ENCODE measurements at places on chromosomes 11 and 22.

GRCh38 chr11:60328460-60328859, 1.4 kb downstream of the MS4A6E start:
- DNase-seq, result no peak

DNA sequence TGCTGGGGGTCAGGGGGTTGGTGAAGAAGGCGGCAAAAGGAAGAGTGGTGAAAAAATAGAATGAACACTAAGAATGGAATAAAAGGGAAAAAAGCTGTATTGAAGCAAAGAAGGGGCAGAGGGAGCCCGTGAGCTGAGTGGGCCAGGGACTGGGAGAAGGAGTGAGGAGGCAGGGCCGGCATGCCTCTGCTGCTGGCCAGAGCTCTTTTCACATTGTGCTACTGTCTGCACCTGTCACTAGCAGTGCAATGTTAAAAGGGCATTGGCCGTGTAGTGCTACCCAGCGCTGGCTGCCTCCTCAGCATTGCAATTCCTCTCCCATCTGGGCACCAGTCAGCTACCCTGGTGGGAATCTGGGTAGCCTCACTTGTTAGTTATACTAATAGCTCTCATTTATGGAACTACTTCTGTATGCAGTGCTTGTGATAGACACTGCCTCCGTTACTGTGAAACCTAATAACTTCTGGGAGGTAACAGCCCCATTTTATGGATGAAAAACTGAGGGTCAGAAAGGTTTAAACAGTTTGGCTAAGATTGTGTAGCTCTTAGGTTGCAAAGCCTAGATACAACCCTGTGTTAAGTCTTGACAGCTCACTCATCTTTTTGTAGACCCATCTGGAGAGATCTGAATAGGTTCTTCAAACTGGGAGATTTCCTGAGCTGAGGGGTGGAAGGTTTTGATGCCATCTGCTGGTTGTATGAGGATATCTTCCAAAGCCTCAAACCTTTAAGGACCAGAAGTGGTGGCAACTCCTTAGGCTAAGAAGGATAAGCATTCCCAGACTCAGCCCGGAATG, 8.5 kb downstream of the YPEL4 start:
- no peak for DNase-seq

- no peak for DNase-seq
These were observed 65.0 kb upstream of the RPS13 start for GRCh38 chr11:17142450-17142849.

GRCh38 chr11:95241681-95242081, 10.7 kb upstream of the SESN3 start:
- no peak for DNase-seq

DNA sequence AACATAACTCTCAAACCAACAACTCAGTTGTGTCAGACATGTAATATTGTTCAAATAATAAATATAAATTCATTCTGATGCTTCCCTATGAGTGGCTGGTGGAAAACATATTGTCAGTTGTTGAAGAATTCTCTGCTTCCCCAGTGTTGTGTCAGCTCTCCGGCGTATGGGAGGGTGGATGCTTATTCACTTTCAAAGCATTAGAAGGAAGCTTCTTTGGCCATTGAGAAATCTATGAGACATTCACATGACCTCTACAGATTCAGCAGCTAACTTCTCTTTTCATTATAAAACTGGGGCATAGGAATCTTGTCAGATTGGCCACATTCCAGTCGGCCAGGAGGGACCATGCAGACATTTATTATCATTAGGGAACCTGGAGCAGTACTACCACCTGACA, 2.9 kb downstream of the OR51V1 start:
- DNase-seq, result no peak

GRCh38 chr11:3843326-3843725, 2.6 kb upstream of the RHOG start:
- no peak for DNase-seq

- DNase-seq, result no peak
These were observed 4.1 kb downstream of the TRABD start for GRCh38 chr22:50189849-50190181.

DNA sequence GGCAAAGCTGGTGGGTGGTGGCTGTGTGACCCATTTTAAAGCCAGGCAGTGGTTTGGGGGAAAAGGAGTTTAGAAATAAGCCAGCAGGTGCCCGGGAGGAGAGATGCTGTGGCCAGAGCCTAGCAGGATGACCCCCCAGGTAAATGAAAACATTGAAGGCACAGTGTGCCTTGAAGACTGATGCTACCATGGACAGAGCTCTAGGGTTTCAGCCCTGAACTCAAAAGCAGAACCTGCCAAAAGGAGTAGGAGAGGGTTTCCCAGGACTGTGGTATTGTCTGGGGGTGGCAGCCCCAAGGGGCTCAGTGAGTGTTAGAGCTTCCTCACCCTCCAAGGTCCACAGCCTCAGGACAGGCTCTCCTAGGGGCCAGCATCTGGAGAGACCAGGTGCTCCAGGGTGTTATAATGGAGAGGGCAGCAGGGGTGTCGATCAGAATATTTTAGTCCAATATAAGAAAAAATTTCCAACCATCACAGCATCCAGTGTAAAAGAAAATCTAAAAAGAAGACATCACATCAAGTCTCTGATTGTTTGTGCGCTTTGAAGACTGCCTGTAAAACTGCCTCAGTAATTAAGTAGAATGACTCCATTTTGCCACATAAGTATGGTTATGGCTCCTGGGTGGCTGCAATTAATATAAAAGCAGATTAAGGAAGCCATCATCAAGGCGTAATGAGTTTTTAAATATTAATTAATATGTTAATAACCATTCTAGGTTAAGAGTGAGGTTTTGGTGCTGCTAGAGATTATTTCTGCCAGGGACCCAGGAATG, 88.6 kb upstream of the LMO1 start:
- DNase-seq, result no peak

DNA sequence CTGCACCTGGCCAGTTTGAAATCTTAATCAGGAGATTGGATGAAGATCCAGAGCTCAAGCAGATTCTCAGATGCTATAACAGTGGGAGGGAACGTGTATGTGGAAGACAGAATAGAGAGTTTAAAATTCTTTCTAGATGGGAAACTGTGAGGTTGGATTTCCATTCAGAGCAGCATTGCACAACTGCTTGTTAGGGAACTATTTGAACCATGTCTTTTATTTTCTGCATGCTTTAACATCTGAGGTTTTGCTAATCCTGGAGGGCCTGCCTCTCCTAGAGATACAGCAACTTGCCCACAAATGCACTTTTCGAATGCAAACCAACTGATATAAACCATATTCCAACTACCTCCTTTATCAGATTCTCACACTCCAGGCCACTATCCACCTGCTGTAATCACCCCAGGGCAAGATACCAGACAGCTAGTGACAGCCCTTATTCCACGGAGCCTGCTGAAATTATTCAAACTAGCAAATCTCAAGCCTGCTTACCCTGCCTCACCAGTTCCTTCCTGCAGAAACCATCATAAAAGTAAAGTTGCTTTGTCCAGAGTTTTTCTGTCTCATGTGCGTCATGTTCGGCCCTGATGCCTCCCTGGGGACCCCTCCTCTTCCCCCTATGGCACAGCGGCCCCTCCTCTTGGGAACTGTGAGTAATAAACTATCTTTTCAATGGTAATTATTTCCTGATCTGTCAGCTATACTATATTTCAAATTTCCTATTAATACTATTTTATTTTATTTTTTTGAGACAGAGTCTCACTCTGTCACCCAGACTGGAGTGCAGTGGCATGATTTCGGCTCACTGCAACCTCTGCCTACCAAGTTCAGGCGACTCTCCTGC, 18.4 kb upstream of the SEC14L4 start:
- DNase-seq, result no peak

DNA sequence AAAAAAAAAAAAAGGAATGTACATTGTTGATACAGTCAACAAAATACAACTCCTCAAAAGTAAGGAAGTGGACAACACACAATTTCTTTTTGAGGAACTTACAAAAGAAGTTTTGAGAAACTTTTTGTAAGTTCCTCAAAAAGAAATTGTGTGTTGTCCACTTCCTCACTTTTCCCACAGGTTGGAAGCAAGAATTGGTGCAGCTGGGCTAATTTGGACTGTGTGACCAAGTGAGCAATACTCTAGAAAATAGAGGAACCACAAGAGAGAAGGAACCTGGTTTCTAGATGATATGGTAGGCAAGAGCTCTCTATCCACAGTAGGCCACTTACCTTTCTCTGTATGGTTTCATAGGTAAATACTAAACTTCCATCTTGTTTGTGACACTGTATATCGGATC, 1053.8 kb downstream of the LRRC4C start:
- DNase-seq, result no peak

DNA sequence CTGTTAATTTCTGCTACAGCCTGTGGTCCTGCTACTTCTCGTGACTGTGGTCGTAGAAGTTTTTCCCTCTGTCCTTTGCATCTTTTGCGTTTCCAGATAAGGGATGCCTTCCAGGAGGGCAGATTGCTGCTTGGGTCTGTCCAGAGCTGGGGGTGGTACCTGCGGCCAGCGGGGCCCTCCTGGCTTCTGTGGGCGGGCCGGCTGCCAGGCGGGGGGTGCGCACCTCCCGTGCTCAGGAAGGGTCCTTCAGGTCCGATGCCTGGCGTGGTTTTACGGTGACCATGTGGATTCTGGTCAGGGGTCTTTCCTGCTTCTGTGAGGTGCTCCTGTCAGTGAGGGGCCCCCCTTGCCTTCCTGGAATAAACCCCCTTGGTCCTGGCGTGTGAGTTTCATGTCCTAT, 84.8 kb downstream of the KCNQ1 start:
- DNase-seq, result no peak

DNA sequence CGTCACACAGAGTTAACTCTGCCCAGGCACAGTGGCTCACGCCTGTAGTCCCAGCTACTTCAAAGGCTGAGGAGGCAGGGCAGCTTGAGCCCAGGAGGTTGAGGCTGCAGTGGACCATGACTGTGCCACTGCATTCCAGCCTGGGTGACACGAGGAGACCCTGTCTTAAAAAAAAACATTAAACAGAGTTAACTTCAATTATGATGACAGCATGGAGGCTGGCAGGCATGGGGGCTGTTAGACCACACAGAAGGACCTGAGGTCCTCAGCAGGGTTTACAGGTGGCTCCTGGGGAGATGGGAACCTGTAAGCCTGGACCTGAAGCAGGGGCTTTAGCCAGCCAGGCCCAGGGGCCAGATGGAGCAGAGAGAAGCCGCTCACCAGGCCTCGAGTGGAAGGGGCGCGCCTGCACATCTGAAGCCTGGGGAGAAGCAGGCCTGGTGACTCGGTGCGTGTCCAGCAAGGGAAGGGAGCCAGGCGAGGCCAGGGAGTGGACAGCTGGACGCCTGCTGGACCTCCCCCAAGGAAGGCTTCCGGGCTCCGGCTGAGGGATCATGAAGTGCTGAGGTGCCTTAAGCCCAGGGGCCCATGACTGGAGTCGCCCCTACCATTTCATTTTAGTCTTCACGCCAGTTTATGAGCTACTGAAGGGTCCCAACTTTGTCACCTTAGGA, 25.3 kb downstream of the RPUSD4 start:
- DNase-seq, result no peak

GRCh38 chr22:19195796-19196731, 17.5 kb upstream of the SLC25A1 start:
- DNase-seq, result no peak

DNA sequence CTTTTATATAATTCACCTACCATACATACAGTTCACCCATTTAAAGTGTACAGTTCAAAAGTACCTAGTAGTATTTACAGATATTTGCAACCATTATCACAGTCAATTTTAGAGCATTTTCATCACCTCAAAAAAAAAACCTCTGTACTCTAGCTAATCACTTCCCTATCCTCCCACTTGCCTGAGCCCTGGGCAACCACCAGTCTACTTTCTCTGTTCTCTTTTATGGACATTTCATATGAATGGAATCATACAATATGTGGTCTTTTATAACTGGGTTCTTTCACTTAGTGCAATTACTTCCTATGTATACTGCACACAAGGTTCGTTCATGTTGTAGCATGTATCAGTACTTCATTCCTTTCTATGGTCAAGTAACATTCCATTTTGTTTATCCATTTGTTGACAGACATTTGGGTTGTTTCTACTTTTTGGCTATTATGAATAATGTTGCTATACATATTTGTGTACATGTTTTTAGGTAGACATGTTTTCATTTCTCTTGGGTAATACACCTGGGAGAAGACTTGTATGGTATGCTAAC, 17.8 kb upstream of the NEU3 start:
- DNase-seq, result no peak

- DNase-seq, result no peak
These were observed 24.8 kb upstream of the RCN1 start for GRCh38 chr11:32065865-32066629.

DNA sequence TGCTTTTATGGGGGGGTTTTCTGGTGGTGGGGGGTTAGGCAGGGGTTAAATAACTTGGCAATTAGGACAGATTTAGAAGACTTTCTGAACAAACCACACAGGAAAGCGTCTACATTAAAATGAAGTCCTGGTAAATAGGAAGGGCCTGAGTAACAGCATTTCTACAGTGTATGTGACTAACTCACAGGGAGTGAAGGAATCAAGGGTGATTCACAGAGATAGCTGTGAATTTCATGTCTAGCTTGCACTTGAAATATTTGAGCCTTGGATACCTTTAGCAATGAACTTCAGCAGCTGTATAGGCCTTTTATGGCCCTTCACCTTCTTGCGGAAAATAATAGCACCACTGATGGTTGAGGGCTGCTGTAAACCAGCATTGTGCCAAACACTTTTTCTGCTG, 26.1 kb upstream of the LDHA start:
- DNase-seq, result no peak

- DNase-seq, result peak; percentile 25
These were observed 54.7 kb downstream of the FBXO7 start for GRCh38 chr22:32528984-32529982.

- no peak for DNase-seq
These were observed 73.6 kb upstream of the TTLL12 start for GRCh38 chr22:43260331-43261231.

- DNase-seq, result no peak
These were observed 48.7 kb upstream of the APOA1 start for GRCh38 chr11:116885951-116886655.

- no peak for DNase-seq
These were observed 71.7 kb upstream of the EED start for GRCh38 chr11:86172894-86173293.

DNA sequence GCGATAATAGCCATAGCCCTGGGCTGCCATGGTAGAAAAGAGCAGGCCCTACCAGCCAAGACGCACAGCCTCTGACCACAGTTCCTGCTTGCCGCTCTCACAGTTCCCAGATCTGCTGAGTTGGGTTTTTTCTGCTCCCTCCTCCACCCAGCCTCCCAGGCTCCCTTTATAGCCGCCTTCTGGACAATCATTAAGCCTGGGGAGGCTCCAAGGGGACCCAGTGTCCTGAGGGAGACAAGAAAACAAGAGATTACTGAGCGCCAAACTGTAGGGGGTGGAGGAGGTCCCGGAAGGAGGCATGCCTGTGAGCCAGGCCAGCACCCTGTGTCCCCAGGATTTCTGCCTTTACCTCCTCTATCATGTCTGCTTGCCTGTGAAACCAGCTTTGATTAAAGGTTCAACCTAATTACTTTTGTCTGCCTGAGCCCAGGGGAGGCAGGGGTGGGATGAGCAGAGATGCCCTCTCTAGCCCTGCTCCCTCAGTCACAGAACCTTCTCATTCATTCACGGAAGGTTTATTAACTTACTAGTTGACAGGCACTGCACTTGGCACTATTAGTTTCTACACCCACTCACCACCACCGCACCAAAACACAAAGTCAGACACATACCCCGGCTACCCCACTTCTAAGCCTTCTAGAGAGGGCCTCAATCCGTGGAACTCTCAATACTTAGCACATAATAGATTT, 1.2 kb downstream of the SLC37A4 start:
- peak; percentile 12 for DNase-seq

Data from stimulated activated CD4-positive, alpha-beta T cell treated with anti-CD3 and anti-CD28 coated beads, Interleukin-12 subunit alpha, Interleukin-12 subunit beta, amount 100 ng/mL, for 24 hours (primary cell).